ENCODE measurements at places on chromosomes 5 and 9. TPM values are rescaled to one million over a fixed set of nuclear protein-coding genes. Genes with fewer than 3 reads are reported as not detected.

GRCh38 chr5:81556809-81557208 is 162.9 kb upstream of the ACOT12 start:
- no peaks in the 10 kb centered on the region for H3K36me3 ChIP-seq
- DNase-seq: no peak
- H3K4me1 ChIP-seq: peaks cover 14% of the 10 kb centered on the region
- H3K4me3 ChIP-seq: no peak overlapping the region
- H3K27ac ChIP-seq: no peak overlapping the region

- H3K27ac ChIP-seq: no peak overlapping the region
- H3K27me3 ChIP-seq: no peaks in the 10 kb centered on the region
- no peak for DNase-seq
- no peak overlapping the region for H3K4me3 ChIP-seq
- no peaks in the 10 kb centered on the region for H3K36me3 ChIP-seq
These were observed 929.7 kb upstream of the SEMA6A start for GRCh38 chr5:117504305-117504704.

- H3K27me3 ChIP-seq: no peaks in the 10 kb centered on the region
- DNase-seq: no peak
- H3K36me3 ChIP-seq: no peaks in the 10 kb centered on the region
- no peak overlapping the region for H3K4me3 ChIP-seq
These were observed 85.9 kb downstream of the GNA14 start for GRCh38 chr9:77562019-77562748.

DNA sequence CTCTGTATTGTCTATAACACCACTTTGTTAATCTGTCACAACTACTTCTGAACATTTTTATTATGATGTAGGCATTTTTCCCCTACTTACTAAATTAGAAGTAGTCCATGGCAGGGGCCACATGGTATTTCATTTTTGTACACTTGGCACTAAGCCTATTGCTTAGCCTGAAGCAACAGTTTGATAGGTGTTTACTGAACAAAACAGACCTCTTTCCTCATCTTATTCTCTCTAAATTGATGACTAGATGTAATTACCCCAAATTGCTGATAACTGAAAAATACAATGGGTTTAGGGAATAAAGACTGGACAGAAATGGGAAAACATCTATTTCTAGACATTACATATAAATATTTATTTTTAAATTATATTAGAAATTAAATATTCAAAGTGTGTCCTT is 633.8 kb downstream of the SLCO4C1 start:
- no peak for DNase-seq
- H3K4me3 ChIP-seq: no peak overlapping the region
- no peak overlapping the region for H3K27ac ChIP-seq
- H3K36me3 ChIP-seq: no peaks in the 10 kb centered on the region
- no peaks in the 10 kb centered on the region for H3K4me1 ChIP-seq

The MARCOL gene
- total RNA-seq: not detected

The AMBP gene
- total RNA-seq: 1.7 TPM

The ERMP1 gene
- 38.4 TPM for total RNA-seq

The HACD4 gene
- total RNA-seq: 0.13 TPM

The CFAP157 gene
- not detected for total RNA-seq

All from Panc1 (cell line).